AG04449 (cell line): ENCODE measurements at places on chromosomes 2 and 18.

DNA sequence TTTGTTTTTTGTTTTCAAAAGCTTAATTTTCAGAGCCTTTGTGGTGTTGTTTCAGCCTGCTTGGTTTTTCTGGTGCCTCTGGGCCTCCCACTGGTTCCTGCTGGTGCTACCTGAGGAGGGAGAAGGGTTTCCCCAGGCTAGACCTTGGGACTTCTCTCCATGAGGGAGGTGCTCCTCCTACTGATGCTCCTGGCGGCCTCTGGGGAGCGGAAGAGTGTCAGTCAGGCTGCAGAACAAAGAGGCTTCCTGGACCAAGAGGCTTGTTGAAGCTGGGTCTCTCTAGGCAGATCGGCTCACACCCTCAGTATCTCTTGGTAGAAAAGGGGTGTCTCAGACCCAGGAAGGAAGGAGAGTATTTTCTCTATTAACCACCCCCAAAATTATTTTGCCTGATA lies 32.2 kb downstream of the RFX8 start:
- DNase-seq = no peak

DNA sequence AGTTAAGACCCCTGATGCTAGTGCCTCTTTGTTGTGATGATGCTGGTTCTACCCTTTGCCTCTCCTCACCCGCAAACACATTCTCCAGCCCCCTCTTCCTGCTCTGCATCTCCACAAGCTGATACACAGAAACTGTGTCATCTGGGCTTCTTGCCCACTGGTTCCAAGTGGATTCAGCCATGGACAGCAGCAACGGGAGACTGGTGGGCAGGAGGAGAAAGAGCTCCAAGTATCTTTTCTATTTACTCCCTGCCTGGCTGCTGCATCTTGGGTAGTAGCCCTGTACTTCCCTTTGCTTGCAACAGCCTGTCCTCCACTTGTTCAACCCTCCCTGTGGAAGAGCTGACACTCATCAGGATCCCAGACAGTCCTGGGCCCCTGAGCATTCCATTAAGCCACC lies 655.1 kb upstream of the RAB6C start:
- no peak for DNase-seq

DNA sequence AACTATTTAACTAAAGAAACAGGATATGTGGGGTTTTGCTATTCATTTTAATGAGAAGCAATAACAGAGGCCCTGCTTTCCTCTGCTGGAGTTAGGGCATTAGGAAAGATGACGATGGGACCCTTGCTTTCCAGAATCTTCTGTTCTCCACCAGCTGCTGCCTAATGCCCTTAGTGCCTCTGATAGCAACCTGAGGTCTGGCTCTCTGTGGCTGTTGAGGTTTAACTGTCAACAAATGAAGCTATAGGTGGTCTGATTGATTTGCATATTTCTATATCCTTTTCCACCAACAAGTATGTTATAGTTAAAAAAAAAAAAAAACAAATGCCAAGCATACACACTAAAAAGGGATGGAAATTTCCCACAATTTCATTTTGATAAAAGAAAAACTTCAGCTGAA lies 115.1 kb upstream of the NCK2 start:
- no peak for DNase-seq

DNA sequence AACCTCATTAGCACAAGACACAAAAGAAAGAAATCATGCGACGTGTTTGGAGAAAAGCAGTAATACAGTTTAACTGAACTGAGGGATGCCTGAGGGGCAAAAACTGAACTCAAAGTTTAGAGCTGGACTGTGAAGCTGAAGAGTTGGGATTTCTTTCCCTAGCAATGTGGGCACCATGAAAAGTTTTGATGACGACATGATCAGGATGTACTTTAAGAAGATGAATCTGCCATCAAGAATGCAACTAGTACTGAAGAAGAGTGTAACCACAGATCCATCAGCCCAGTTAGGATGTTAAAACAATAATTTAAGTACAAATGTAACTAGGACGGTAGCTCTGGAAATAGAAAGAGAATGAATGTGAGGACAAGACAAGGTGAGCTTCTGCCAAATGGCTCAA lies 196.2 kb downstream of the VWC2L start:
- no peak for DNase-seq

GRCh38 chr18:64713284-64713683 lies 564.4 kb upstream of the LINC00305 start:
- DNase-seq = no peak

DNA sequence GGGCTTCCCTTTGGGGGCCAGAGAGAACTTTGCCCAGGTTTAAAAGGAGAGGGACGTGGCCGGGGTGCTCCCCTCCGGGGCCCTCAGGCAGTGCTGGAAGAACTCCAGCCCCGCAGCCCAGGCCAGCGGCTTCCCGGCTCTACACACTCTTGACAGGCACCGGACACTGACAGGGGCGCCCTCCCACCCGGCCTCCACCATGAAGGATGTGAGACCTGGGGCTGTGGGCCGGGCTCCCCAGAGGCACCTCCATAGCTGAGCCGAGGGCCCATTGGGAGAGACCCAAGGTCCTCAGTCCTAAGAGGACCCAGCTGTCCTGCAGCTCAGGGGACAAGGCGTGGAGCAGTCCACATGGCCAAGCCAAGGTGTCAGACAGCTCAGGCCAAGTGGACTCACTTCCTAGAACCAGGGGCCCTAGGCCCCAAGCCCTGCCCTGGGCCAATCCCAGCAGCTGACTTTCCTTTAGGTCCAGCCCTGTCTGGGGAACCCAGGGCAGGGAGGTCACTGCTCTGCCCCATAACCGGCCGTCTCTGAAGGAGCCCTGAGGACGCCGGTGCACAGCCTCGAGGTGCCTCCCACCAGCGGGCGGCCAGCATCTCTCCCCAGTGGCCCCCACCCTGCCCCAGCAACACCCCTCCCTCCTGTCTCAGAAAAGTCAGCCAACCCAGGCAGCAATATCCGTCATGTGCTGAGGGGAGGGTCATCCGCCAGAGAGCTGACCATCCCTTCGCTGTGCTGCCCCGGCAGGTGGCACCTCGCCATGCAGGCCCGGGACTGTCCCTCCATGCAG lies 51.8 kb downstream of the BIN1 start:
- no peak for DNase-seq

- no peak for DNase-seq
Observed at GRCh38 chr2:70083344-70084156, 3.7 kb upstream of the PCBP1 start.

DNA sequence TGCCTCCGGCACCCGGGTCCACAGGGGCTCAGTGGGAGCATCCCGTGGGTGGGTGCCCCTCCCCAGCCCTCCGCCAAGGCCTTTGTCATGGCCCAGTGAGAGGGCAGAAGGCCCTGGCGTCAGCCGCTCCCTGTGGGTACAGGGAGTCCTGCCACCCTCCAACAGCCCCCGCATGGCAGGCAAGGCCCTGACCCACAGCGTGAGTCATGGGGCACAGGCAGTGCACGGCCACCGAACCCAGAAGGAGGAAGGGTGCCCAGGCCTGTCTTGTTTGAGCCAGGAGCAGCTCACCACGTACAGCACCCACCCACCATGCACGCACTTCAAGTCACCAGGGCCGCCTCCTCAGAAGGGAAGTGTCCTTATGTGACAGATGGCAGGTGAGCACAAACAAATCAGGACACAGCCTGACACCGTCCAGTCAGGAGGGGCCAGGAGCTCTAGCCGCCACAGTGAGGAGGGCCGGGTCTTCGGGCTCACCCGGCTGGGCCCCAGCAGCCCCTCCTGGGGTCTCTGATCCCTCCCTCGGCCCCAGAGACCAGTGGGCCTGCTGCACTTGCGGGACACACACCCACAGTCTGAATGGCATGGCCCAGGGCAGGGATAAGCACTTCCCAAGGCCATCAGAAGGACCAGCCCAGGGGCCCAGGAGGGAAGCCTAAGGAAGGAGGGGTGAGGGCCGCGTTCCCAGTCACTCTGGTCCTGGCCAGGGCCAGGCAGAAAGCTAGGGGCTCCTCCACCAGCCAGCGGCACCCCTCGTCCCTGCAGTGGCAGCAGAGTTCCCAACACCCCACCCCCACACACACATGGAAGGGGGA lies 25.8 kb downstream of the BIN1 start:
- DNase-seq = no peak

DNA sequence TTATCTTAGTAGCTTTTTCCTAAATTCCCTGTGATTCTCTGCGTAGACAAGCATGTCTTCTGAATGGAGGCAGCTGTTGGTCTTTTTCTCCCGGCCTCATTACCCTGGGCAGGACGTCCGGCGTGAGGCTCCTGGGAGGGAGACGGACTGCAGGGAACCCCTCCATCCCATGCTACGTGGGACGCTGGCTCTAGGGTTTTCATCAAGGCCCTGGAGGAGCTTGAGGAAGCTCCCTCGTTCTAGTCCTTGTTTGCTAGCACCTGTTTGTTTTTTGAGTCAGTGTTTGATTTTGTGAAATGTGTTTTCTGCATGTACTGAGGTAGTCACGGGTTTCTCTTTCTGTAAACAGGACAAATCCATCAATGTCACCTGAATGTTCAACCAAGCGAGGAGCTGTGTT lies 99.3 kb upstream of the TMEM18 start:
- no peak for DNase-seq

DNA sequence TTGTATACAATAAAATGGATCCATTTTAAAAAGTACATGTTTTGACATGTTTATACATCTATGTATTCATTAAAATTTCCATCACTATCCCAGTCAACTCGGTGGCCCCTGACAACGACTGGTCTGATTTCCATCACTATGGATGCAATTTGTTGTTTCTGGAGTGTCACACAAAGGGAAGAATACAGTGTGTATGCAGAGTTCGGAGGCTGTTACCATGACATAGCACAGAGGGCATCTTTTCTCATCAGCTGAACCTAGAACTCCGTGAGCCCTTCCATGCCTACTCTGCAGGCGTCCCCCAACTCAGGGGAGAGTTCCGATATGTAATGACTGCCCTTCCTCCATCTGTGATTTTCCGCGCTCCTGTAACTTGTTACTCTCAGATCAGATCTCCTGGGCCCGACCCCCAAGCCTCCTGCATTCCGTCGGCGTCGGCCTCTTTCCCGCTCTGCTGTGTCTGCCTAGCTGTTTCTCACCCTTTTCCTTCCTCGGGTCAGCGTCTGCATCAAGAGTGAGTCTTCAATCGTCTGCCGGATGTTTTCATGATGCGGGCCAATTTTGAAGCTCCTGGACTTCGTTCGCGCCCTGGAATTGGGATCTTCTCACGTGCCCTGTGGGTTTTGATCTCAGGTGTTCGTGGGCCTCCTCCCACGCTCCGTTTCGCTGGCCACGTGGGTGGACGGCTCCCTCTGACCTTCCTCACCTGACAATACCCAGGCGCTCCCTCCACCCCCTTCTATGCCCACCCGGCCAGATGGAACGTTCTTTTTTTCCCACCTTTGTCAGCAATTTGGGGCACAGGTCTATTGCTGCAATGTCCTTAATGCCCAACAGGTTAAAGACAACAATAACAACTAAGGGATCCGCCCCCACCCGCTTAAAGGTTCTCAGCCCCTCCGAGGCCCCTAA lies 161.0 kb downstream of the TWIST2 start:
- no peak for DNase-seq

DNA sequence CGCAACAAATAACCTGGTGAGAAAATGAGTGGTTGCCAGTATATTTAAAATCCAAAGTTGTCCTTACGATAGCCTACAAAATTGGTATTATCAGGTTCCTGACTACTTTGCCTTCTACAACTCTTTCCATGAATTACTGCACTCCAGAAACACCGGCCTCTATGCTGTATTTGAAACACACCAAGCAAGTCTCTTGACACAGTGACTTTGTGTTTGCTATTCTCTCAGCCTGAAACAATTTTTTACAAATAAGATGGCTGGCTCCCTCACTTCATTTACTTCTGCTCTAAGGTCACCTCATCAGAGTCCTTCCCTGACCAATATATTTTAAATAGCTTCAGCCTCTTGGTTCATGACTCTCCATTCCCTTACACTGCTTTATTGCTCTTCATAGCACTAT lies 12.2 kb downstream of the KANSL1L start:
- no peak for DNase-seq

- DNase-seq = no peak
Observed at GRCh38 chr2:10269711-10270610, 32.7 kb upstream of the HPCAL1 start.

- DNase-seq = no peak
Observed at GRCh38 chr2:24402242-24403097, 42.1 kb upstream of the ITSN2 start.

GRCh38 chr2:191670076-191670475 lies 7.9 kb upstream of the NABP1 start:
- DNase-seq = no peak

- no peak for DNase-seq
Observed at GRCh38 chr2:199348871-199349270, 108.9 kb downstream of the SATB2 start.

GRCh38 chr2:218904176-218904575 lies 23.5 kb downstream of the WNT10A start:
- no peak for DNase-seq

DNA sequence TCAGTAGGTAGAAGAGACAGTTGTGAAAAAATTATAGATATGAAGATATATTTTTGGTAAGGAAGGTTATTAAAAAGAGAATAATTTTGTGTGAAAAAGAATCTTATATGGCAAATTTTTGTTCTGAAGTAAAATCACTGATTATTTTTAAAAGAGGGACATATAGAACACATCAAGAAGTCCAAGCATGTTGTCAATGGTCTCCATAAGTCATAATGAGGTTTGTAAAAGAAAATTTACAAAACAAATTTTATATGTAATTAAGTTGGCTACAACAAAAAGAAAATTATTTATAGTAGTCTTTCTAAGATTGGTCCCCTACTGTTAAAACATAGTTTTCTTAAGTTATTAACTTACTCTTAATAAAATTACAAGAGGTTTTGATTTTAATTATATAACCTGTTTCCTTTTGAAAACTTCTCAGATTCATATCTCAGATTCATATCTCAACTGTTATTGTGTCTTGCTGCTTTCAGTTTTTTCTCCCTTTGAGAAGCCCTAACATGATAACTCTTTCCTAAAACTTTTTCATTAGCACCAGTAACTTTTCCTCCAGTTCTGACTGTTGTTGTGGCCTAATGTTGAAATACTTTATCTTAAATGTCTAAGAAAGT lies 81.2 kb downstream of the SH3YL1 start:
- DNase-seq = no peak

- no peak for DNase-seq
Observed at GRCh38 chr18:69945220-69946114, 2.2 kb downstream of the CD226 start.

- DNase-seq = no peak
Observed at GRCh38 chr2:230614913-230615332, 97.7 kb upstream of the CAB39 start.
